Activated naive CD8-positive, alpha-beta T cell treated with anti-CD3 and anti-CD28 coated beads for 36 hours (primary cell): ENCODE measurements at places on chromosomes 12 and 14.

GRCh38 chr12:19706936-19707335, 267.6 kb downstream of the AEBP2 start:
- DNase-seq: no peak

GRCh38 chr12:97250483-97250882, 212.1 kb upstream of the RMST start:
- DNase-seq: no peak

DNA sequence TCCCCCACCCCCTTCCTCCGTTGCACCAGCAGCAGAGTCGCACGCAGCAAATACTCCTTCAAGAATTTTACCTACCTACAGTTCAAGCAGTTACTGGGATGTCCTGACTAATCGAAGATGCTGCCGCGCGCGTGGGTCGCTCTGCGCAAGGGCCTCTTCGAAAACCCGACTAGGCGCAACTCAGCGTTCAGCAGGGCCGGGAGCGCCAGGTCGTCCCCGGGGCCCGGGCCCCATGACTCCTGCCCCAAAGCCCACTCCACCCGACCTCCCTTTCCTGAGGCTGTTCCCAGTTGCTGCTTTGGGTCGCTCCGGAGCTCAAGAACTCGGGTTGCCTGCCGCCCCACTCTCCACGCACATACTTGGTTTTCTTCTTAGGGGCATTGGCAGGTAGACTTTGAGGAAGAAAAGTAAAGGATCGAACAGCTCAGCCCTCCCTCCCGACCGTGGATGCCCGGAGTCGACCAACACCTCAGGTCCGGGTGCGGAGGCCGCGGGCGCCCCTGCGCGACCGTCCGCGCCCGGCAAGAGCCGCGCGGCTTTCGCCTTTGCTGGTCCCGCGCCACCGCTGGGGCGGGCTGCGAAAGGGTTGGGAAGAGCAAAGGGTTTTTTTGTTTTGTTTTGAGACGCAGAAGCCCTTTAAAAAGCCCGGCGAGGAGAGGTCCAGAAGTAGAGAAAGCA, 1.9 kb downstream of the BMP4 start:
- no peak for DNase-seq

DNA sequence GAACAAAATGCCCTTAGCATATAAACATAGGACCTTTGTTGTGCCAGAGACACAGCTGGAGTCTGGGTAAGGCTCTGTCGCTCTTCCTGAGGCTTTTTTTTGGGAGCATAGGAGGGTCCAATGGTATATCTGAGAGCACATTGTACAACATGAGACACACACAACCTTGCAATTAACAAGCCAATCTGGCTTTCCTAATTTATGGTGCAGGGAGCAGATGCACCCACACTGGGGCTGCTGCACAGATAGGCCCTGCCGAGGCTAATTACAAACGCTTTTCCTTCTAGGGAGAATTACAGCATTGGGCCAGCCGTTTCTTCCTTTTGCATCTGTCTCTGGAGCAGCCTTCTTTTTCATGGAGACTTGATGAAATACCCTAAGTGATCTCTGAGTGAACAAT, 75.0 kb upstream of the OVCH1 start:
- DNase-seq: no peak

DNA sequence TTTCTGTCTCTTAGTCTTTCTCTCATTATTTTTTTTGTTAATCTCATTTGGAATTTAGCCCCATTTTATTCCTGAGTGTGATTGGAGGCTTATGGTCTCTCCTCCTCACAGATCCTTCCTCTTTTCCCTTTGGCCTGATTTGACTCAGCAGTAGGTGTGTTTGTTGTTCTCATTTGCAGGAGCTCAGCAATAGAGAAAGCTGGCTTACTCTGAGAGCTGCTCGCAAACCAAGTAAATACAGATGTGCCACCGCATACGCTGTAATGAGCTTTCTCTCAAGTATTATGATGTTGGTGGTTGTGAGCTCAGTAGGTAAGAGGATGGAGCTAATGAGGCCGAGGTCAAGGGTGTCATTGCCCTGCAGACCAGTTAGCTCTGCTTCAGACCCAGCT, 206.5 kb downstream of the ETV6 start:
- DNase-seq: no peak

DNA sequence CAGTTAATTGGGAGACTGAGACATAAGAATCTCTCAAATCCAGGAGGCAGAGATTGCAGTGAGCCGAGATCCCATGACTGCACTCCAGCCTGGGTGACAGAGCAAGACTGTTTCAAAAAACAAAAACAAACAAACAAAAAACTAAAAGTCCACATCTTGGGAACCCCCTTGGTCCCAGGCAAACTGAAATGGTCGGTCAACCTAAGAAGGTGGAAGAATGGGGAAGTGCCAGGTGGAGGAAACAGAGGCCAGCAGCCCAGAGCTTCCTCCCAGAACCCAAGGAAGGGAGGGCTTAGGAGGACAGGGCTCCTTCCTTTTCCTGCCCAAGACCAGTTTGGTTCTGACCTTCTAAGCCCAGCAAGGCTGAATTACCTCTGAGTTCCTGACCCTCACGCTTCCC, 121.0 kb upstream of the FUT8 start:
- no peak for DNase-seq

DNA sequence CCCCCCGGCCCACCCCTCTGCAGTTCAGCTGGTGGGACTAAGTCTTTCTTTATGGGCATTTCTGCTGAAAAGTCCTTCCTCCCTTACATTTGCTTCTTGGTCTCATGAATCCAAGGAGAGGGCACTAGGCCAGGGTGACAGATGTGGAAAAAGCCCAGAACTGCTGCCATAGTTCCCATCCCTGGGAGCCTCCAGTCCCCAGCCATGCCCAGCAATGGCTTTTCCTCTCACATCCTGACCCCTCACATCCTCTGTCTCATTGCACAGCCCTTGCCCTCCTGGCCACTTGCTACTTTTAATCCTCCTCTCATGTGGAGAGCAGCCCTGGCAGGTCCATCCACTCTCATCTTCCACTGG, 122.5 kb downstream of the ZFP36L1 start:
- no peak for DNase-seq

DNA sequence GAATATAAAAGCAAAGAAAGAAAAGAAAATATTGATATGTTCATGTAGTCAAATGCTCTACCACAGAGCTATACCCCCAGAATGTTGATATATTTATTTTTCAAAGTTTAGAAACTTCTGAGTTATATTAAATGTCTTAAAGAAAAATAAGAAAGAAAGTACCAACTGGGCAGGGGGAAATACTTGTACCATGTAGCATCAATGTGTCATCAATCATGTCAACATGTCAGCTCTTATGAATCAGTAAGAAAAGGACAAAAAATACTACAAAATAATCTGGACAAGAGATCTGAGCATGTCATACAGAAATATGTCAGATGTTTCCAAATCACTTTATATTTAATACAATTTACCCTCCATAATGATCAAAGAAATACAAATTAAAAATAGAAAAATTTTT, 595.1 kb upstream of the ATP2B1 start:
- no peak for DNase-seq

DNA sequence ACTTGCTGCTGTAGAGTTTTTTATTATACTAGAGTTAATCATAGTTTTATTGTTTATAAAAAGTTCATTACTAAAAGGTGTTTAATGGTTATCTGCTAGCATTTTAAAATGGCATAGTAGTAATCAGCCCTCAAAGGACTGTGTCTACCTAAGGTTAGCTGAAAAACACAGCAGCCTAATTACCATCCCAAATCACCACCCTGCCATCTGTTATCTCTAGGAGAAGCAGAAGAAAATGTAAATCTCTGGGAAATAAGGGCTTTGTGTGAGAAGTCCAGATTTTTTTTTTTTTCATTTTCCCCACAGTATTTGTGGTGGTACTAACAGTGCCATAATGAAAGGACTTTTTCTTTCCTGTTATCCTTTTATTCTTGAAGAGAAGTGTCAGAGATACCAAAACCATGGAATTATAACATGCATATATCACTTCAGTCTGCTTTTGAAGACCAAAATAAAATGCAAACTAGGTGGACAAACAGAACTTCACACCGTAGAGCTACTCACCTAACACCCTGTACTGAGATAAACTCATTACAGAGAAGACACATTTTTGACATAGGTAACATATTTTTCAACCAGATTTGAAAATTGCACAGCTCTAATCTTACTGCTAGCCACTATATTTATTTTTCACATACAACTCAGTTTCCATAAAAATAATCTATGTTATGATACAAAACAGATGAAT, 876.2 kb downstream of the C12orf50 start:
- no peak for DNase-seq

- no peak for DNase-seq
Observed at GRCh38 chr14:104221636-104222369, 83.4 kb downstream of the KIF26A start.

- DNase-seq: no peak
Observed at GRCh38 chr12:26554332-26554731, 278.7 kb downstream of the ITPR2 start.

DNA sequence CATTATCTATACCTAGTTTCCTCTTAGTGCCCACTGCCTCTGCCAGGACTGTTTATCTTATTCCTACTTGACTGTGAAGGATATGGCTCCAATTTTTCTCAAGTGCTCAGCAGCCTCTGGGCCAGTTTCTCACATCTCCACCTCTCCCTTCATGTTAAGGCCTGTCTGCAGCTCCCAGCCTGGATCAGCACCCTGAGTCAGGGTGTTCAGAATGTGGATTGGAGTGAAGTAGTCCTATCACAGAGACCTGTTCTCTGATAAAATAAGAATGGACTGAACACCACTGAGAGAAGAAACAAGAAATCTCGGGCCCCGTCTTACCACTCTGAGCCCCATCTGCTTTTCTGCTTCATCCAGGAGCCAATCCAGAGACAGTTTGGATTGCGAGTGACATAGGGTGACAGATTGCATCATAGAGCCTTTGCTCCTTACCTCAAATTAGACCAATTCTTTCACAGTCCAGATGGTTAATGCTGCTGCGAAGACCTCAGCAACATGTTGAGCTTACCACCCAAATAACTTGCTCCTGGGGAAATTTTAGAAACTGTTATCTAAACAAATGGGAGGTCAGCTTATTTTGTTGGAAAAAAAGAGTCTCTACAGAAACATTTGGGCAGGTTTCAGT, 473.1 kb downstream of the PDZRN4 start:
- DNase-seq: no peak

- no peak for DNase-seq
Observed at GRCh38 chr12:71321130-71321529, 118.5 kb upstream of the LGR5 start.

- no peak for DNase-seq
Observed at GRCh38 chr12:46374711-46375110, 2.1 kb upstream of the SLC38A2 start.

DNA sequence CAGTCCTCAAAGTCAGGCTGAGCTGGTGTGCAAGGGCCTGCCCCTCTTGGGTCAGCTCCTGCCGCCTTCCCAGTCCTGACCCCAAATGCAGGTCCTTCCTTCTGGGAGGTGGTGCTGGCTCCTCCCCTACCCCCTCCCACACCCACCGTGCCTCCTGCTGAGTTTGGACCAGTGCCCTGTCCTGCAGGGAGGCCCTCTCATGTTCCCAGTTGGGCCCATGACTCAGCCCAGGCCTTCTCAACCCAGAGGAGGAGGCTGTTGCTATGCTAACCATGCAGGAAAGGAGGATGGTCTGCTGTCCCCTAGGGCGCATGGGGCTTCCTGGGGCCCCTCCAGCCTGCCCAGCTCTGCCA, 4.4 kb downstream of the ZBTB42 start:
- DNase-seq: no peak

DNA sequence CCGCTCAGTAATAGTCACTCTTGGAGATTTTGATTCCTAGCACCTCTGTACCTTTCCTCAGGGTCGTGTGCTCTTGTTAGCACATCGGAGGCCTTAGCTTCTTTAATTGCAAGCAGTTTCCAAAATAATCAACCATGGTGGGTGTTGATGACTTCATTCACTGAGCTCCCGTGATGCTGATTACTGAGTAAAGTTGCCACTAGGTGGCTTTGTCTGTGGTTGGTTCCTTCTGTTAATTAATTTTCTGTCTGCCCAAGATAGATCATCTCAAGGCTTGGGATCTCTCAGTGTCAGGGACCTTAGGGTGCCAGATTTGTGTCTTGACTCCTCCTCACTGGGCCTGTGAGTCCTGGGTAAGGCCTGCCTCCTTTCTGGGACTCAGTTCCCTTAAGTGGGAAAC, 54.3 kb downstream of the PTPN11 start:
- DNase-seq: no peak

- DNase-seq: no peak
Observed at GRCh38 chr12:122035292-122035691, 13.6 kb downstream of the BCL7A start.

- no peak for DNase-seq
Observed at GRCh38 chr12:105426766-105427165, 96.3 kb downstream of the C12orf75 start.

GRCh38 chr12:65074932-65075331, 46.2 kb downstream of the WIF1 start:
- DNase-seq: no peak

- no peak for DNase-seq
Observed at GRCh38 chr12:90999966-91000365, 4.8 kb downstream of the EPYC start.

DNA sequence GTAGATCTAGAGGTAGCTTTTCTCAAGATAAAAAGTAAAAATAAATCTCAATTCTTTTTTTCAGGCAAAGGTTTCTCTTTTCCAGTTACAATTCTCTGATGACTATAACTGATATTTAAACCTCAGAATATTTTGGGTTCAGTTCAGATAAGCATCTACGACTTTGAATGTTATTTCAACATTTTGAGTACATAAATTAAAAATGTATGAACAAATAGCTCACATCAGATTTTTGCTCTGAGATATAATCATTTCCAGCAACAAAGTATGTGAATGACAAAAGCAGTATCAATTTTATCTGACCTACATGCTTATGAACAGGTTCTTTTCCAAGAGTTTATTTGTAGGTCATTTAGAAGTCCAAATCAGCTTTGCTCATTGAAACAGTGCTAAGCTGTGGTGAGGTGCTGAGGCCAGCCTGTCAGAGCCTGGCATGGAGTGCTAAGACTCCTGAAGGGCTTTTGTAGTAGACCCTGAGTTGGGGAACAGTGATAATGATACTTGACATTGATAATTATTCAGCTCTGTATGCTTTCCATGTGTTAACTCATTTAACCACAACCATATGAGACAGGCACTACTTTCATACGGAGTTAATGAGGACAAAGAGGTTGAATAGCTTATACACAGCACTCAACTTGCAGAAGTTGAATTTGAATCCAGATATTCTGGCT, 205.0 kb upstream of the DCN start:
- DNase-seq: no peak

GRCh38 chr12:121769831-121770301, 23.6 kb downstream of the RHOF start:
- DNase-seq: no peak

DNA sequence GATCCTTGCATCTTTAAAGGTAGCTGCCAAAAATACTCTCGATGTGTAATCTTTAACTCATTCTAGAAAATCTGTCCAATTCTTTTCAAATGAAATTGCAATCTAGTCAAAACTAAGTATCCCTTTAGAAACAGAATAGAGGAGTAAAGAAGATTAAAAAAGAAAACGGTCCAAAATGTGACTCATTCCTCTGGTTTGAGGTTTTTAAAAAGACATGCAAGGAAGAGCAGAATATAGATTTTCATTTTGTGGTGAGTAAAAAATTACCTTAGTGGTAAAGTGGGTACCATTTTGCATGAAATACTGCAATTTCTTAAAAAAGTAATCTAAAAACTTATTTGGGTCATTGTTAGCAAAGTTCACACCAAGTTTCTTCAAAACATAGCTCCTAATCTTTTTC, 108.4 kb downstream of the BRMS1L start:
- no peak for DNase-seq

- DNase-seq: no peak
Observed at GRCh38 chr14:57617510-57617909, 123.9 kb upstream of the CCDC198 start.

- no peak for DNase-seq
Observed at GRCh38 chr12:118302053-118302452, 70.7 kb downstream of the TAOK3 start.
